ENCODE measurements at places on chromosomes 7 and 10.

- ATAC-seq = peak; percentile 14
Observed at GRCh38 chr7:151139071-151139790, 28.3 kb downstream of the GBX1 start.

DNA sequence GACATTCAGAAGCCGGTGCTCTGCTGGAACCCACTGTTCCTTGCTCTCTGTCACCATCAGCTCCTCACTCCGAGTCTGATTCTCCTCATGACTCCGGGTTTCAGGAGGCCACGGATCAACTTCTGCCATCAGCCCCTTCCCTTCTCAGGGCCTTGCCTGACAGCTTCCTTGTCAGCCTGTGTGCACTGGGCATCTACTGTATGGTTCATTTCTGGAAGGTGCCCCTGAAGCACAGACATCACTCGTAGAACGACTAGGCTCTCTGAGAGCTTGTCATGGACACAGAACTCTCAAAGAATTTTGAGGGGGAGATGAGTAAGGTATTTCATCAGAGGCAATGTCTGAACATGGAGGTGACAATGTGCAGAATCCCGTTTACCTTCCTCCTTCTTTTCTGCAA, 396.1 kb downstream of the TNS3 start:
- ATAC-seq = no peak

- no peak for ATAC-seq
Observed at GRCh38 chr10:84333864-84334451, 5.6 kb downstream of the CCSER2 start.

GRCh38 chr10:48547061-48547895, 57.6 kb downstream of the ARHGAP22 start:
- ATAC-seq = no peak

- peak; percentile 80 for ATAC-seq
Observed at GRCh38 chr7:84100866-84101265, 93.7 kb downstream of the SEMA3A start.

Measured in SK-N-SH treated with all-trans-retinoic acid at 6 μM for 48 hours (cell line).